ENCODE measurements at places on chromosomes 13 and 19.

DNA sequence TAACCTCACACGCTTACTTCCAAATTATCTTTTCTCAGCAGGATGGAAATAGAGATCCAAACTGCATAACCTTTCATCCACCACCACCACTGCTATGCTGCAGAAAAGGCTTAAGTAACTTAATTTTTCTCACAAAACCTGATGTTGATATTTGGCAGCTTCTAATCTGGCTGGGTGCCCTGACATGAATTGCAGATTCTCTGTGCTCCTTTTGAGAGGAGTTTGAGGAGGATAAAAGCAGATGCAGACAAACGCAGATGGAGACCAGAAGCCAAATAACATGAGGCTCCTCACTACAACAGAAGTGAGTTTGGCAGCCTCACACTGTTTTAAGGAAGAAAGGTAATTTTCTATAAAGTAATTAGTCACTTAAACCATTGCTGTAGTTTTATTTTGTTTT, 646.2 kb upstream of the ATXN8OS start:
- no peak for DNase-seq

DNA sequence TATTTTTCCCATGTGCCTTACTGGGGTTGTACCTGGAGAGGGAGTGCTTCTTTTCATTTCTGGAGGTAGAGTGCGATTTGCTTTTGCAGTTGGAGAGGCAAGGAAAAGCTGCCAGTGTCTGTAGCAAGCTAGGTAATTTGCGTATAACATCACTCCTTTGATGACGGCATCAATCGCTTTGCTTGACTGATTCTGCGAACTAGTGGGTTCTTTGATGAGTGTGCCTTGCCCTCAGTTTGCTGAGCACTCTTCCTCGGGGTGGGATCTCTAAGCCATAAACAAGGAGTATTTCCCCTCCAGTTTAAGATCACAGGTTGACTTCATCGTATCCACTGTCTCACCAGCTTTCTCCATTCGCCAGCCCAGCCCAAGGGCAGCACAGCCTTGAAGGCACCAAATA, 344.5 kb downstream of the KCNRG start:
- no peak for DNase-seq

DNA sequence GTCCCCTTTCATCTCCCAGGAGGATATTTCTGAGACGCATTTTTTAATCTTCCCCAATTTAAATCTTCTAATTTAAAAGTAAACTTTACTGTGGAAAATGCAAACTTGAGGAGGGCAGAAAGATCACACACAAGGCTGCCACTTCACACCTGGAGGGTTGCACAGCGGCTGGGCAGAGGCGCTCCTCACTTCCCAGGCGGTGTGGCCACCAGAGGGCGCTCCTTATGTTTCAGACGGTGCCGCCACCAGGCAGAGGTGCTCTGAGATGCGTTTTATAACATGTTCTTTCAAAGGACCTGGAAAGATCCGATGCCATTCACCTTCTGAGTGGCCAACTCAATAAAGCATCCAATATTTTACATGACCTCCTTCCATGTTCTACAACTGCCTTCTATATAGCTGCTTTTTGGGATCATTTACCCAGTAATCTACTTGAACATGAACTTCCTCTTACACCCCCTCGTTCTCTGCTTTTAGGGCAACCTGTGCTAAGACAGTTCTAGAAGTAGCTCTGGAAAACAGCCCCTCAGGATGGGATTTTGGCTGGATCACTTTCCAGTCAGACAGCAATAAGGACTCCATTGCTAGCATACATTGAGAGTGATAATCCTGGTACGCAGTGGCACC, 14.8 kb upstream of the MTUS2 start:
- no peak for DNase-seq

GRCh38 chr13:106561551-106562170, 6.3 kb downstream of the ARGLU1 start:
- no peak for DNase-seq

GRCh38 chr19:35935911-35936737, at the start of gene LRFN3:
TSS of gene LRFN3 (plus strand) at chr19:35936374. CDS start at chr19:35939426, 3,052 bp downstream.
- peak; percentile 85 for DNase-seq

- DNase-seq = no peak
Observed at GRCh38 chr19:1019980-1020867, 699 bp downstream of the TMEM259 start.

DNA sequence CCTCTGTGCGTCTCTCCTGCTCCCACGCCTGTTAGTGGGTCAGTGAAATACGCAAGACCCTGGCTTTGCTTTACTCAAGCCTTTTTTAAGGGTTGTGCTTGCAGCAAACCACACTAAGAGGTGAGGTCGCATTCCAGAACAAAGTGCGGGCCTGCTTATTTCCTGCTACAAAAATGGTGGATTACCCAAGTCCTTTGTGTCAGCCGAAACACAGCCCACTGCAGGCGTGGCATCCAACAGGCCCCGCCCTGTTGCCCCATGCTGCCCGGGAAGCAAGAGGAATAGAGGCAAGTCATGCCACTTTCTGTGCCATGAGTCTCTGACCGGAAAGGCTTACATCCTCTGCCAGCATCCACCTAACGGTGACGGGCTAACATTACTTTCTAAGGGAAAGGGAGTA, 7.7 kb upstream of the IRS2 start:
- DNase-seq = peak; percentile 79
